ENCODE measurements at places on chromosomes 5 and 9.

- no peak for DNase-seq
Observed at GRCh38 chr9:124351672-124352468, 63.4 kb downstream of the PSMB7 start.

- DNase-seq: no peak
Observed at GRCh38 chr5:112930082-112930344, 8.0 kb upstream of the REEP5 start.

DNA sequence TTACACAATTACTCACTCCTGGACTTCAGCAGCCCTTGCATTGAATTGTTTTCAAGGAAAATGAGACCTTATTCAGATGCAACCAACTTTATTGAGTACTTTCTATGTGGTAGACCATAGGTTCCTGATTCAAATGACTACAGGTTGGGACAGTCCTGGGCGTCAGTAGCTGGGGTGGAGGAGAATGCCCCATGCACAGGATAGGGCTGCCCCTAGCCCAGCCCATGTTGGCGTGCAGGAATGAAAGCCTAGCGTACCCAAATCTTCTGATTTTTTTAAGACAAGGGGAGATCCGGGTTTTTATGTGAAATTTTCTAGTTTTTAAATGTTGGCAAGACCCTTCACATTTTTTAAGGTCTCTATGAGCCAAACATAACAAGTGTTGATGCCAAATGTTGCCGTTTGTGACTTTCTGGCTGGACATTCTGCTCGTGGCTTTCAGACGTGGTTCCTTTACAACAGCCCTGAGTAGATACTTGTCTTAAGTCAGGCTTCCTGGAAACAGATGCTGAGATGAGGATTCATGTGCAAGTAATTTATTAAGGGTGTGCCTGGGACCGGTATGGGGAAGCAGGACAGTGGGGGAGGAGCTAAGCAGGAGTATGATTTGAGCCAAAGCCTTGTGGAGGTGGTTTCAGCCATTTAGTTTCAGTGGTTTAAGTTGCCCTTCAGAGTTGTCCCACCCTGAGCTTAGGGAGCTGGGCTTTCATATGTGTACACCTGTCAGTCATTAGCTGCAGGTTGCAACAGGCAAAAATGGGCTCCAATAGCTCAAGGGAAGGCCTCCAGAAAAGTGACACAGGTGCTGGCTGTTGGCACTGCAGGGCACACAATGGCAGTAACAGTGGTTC lies 154.1 kb downstream of the NTRK2 start:
- no peak for DNase-seq

- DNase-seq: no peak
Observed at GRCh38 chr5:171295299-171295698, 13.7 kb upstream of the TLX3 start.

DNA sequence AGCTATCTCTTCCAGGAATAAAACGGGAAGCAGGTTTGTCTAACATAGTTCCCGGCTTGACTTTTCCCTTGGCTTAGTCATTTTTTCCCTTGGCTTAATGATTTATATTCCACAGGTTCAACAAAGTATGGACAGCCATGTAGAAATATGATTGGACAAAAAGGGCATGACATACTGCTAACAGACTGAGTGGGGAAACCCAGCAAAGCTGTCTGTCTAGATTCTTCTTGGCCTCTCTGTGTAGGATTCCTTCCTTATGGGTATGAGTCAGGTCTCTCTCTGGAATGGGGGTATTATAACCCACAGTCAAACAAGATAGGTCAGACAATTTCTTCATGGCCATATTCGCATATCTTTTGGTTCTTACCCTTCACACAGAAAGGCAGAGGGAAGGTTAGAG lies 5.7 kb upstream of the MTAP start:
- DNase-seq: no peak

GRCh38 chr9:93826209-93826608 lies 128.9 kb downstream of the BARX1 start:
- DNase-seq: no peak

GRCh38 chr5:79143684-79144379 lies 32.2 kb downstream of the BHMT start:
- DNase-seq: no peak
